ENCODE measurements at places on chromosomes 7 and 10. TPM values are rescaled to one million over a fixed set of nuclear protein-coding genes. Genes with fewer than 3 reads are reported as not detected.
A peak's percentile ranks its signal among the peaks of the same experiment; 100 is the strongest.

DNA sequence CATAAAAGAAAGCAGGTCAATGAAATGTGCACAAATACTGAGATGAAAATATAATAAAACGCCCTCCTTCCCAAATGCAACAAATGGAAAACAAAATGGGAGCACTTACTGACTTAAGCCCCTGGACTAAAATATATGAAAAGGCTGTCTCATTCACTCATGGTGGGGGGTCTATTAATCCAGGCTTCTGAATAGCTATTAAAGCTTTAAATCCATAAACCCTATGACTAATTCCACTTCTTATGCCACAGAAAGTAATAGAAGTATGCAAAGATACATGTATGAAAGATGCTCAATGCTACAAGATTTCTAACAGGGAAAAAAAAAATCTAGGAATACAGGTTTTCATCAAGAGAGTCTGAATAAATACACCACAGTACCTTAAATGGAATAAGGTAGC lies 20.5 kb downstream of the EIF3A start:
- DNase-seq: no peak
- peaks cover 36% of the 10 kb centered on the region for H3K36me3 ChIP-seq
- no peaks in the 10 kb centered on the region for H3K4me1 ChIP-seq
- no peak overlapping the region for H3K27ac ChIP-seq
- H3K4me3 ChIP-seq: no peak overlapping the region
- H3K27me3 ChIP-seq: no peaks in the 10 kb centered on the region

- DNase-seq: no peak
- H3K4me1 ChIP-seq: no peaks in the 10 kb centered on the region
- no peaks in the 10 kb centered on the region for H3K27me3 ChIP-seq
- no peak overlapping the region for H3K27ac ChIP-seq
- no peak overlapping the region for H3K4me3 ChIP-seq
Measured at GRCh38 chr7:70237831-70238575, 639.7 kb downstream of the AUTS2 start.

GRCh38 chr7:133945497-133945896 lies 181.6 kb upstream of the LRGUK start:
- H3K36me3 ChIP-seq: no peaks in the 10 kb centered on the region
- no peak overlapping the region for H3K27ac ChIP-seq
- H3K4me1 ChIP-seq: no peaks in the 10 kb centered on the region

GRCh38 chr7:44983742-44984477 lies 5.1 kb upstream of the MYO1G start:
- no peak overlapping the region for H3K4me3 ChIP-seq
- DNase-seq: no peak
- no peaks in the 10 kb centered on the region for H3K27me3 ChIP-seq

DNA sequence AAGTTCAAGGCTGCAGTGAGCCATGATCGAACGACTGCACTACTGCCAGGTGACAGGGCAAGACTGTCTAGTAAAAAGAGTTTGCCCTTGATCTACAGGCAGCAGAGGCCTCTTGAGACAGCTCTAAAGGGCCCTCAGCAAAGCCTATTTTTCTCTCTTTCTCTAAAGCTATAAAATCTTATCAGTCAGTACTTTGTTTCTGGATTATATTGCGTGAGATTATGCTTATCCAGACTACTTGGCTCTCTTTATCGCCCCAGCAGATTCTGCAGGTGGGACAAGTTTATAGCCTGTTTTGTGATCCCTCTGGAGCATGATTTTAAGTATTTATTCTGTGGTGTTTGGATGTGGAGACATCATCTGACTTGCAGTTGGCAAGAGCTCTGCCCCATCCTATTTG lies 2.7 kb downstream of the RPP38 start:
- H3K36me3 ChIP-seq: peaks cover 42% of the 10 kb centered on the region
- H3K27me3 ChIP-seq: no peaks in the 10 kb centered on the region
- peaks cover 4% of the 10 kb centered on the region for H3K4me1 ChIP-seq
- peak overlapping the region; percentile 36 for H3K27ac ChIP-seq
- DNase-seq: peak; percentile 33

DNA sequence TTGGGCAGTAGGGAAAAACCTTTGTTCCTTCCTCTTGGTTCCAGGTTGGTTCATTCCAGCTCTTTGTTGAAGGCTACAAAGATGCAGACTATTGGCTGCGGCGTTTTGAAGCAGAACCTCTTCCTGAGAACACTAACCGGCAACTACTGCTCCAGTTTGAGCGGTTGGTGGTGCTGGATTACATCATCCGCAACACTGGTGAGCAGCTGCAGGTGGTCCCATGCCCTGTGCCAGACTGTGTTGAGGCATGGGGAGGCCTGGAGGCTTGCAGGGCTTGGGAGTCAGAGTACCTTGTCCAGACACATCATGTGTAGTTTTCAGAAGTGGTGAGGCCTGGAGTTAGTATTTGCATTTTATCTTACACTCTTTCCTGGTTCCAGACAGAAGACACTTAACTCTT lies 16.3 kb downstream of the PI4K2A start:
- H3K4me1 ChIP-seq: no peaks in the 10 kb centered on the region
- H3K27me3 ChIP-seq: no peaks in the 10 kb centered on the region
- H3K36me3 ChIP-seq: peaks cover 12% of the 10 kb centered on the region
- no peak overlapping the region for H3K4me3 ChIP-seq

DNA sequence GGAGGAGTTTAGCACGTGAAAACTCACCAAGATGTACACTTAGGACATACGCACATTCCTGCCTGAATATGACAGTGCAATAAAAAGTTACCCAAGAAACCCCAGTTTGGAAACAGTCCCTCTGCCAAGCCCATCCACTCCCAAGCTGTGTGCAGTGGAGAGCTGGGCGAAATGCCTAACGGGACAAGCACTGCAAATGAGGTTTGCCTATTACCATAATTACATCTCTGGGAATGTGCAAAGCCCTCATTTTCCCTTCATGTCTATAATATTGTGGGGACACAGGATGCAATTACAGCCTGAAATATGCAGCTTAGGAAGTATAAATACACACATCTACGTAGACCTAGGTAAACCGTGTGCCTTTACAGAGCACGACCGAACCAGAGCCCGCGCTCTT lies 117.5 kb downstream of the PLXNA4 start:
- no peak overlapping the region for H3K4me3 ChIP-seq
- no peak overlapping the region for H3K27ac ChIP-seq
- no peak for DNase-seq
- H3K27me3 ChIP-seq: no peaks in the 10 kb centered on the region
- no peaks in the 10 kb centered on the region for H3K4me1 ChIP-seq

- no peak overlapping the region for H3K27ac ChIP-seq
- H3K4me3 ChIP-seq: no peak overlapping the region
- H3K36me3 ChIP-seq: no peaks in the 10 kb centered on the region
- H3K4me1 ChIP-seq: peaks cover 19% of the 10 kb centered on the region
Measured at GRCh38 chr7:35258125-35258867, 4.4 kb upstream of the TBX20 start.

- no peak overlapping the region for H3K27ac ChIP-seq
- DNase-seq: no peak
- H3K27me3 ChIP-seq: no peaks in the 10 kb centered on the region
- H3K36me3 ChIP-seq: no peaks in the 10 kb centered on the region
Measured at GRCh38 chr7:150371996-150372270, 3.3 kb downstream of the REPIN1 start.

GRCh38 chr7:104795616-104796398 lies 218.2 kb upstream of the KMT2E start:
- no peaks in the 10 kb centered on the region for H3K36me3 ChIP-seq
- no peaks in the 10 kb centered on the region for H3K4me1 ChIP-seq
- DNase-seq: no peak
- H3K4me3 ChIP-seq: no peak overlapping the region
- no peaks in the 10 kb centered on the region for H3K27me3 ChIP-seq

GRCh38 chr10:12872577-12872976 lies 128.9 kb downstream of the CCDC3 start:
- no peak overlapping the region for H3K27ac ChIP-seq
- no peak overlapping the region for H3K4me3 ChIP-seq

- H3K27me3 ChIP-seq: no peaks in the 10 kb centered on the region
- no peak overlapping the region for H3K4me3 ChIP-seq
- H3K36me3 ChIP-seq: peaks cover 13% of the 10 kb centered on the region
Measured at GRCh38 chr10:93408783-93409182, 73.4 kb downstream of the MYOF start.

GRCh38 chr7:8637322-8637721 lies 203.9 kb downstream of the NXPH1 start:
- H3K4me1 ChIP-seq: no peaks in the 10 kb centered on the region
- H3K27ac ChIP-seq: no peak overlapping the region
- H3K27me3 ChIP-seq: no peaks in the 10 kb centered on the region
- H3K4me3 ChIP-seq: no peak overlapping the region
- DNase-seq: no peak

DNA sequence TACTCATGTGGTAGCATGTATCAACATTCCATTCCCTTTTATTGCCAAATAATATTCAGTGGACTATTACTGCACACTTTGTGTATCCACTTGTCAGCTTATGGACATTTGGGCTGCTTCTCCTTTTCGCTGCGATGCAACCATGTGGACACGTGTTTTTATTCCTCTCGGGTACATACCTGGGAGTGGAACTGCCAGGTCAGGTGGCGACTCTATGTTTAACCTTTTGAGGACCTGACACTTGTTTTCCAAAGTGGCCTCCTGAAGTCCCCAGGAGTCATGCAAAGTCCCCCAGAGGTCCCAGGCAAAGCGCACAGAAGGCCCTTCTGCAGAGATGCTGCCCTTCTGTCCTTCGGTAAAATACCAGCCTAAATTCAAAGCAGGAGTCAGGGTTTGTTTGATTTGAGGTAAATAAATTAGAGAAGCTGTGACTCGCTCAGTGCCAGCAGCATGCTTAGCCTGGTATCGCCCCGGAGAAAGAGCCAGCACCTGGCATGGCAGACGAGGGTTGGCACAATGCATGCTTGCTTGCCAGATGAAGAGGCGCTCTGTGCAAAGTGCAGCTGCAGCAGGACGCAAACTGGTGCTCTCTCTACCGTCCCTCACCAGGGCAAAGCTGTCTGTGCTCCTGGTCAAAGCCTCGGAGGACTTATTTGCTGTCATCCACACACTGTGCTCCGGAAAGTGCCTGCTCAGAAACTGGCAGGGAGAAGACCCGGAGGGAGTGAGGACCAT lies 37.8 kb downstream of the HIPK2 start:
- DNase-seq: peak; percentile 62
- no peak overlapping the region for H3K4me3 ChIP-seq
- H3K27me3 ChIP-seq: no peaks in the 10 kb centered on the region
- H3K36me3 ChIP-seq: no peaks in the 10 kb centered on the region
- H3K4me1 ChIP-seq: peaks cover 17% of the 10 kb centered on the region

DNA sequence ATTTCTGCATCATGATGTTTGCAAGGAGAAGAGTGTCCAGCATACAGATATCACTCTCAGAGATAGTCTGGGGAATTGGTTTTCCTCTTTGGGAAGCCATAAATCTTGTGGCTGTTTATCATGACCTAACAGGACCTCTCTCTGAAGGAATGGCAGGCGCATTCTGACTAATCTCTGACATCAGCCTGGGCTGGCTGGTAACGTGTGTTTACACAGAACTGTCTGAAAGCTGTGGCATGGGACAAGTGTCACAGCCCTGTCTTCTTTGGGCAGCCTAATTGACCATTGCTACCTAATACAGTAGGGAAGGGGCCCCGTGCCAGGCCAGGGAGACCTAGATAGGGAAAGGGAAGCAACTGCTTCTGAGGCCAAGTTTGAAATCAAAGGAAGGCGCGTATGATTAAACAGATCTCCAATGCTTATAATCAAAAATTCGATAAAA lies 73.9 kb upstream of the CABCOCO1 start:
- no peaks in the 10 kb centered on the region for H3K4me1 ChIP-seq
- H3K36me3 ChIP-seq: no peaks in the 10 kb centered on the region
- no peak for DNase-seq
- no peak overlapping the region for H3K4me3 ChIP-seq
- no peaks in the 10 kb centered on the region for H3K27me3 ChIP-seq

DNA sequence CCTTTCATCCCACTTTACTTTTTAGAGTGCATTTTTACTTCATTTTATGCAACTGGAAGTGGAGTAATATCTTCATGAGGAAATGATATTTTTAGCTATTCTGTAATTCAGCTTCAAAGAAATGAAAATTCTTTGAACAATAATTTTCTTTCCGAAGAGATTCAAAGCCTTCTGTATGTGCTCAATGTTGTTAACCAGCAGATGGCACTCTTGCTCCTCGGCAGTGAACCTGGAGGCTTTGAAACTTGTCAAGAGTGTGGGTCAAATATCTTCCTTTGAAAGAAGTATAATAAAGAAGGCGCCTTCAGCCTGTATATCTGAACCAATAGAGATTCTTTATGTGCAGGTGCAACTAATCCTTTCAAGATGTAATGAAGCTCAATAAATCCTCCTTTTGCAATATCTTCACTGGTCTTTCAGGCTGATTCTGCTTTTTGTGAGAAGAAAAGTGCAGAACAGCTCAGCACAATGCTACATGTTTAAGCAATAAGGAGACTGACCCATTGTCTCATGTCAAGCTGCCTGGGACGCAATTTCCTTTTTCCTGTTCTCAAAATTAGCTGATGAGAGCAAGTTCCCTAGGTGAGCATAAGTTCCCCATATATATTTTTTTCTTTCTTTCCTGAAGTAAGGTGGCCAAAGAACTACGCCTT lies 258.4 kb downstream of the SEMA3A start:
- no peaks in the 10 kb centered on the region for H3K4me1 ChIP-seq
- H3K27me3 ChIP-seq: no peaks in the 10 kb centered on the region

GRCh38 chr7:28988810-28989209 lies 30.7 kb upstream of the TRIL start:
- H3K4me3 ChIP-seq: no peak overlapping the region
- no peak for DNase-seq
- H3K36me3 ChIP-seq: no peaks in the 10 kb centered on the region
- no peaks in the 10 kb centered on the region for H3K4me1 ChIP-seq

DNA sequence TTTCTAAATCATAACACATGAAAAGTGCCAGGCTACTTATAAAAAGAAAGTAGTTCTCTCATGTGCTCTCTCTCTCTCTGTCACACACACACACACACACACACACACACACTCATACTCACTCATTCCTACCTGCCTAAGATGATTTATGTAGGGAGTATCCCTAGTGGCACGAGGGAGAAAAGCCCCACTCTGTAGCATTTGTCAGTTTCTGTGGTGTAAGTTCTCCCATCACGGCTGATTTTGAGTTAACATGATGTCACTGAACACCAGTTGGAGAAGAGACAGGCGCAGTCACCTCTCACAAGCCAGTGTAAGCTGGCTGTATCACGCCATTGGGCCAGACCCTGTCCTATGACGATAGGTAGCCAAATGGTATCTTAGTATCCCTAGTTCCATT lies 395.4 kb downstream of the SFMBT2 start:
- H3K27ac ChIP-seq: no peak overlapping the region
- H3K27me3 ChIP-seq: no peaks in the 10 kb centered on the region
- H3K36me3 ChIP-seq: no peaks in the 10 kb centered on the region
- no peak for DNase-seq
- no peak overlapping the region for H3K4me3 ChIP-seq
- no peaks in the 10 kb centered on the region for H3K4me1 ChIP-seq

GRCh38 chr7:94188350-94188749 lies 184.2 kb upstream of the BET1 start:
- H3K36me3 ChIP-seq: no peaks in the 10 kb centered on the region
- H3K27ac ChIP-seq: no peak overlapping the region
- no peak overlapping the region for H3K4me3 ChIP-seq
- DNase-seq: no peak
- no peaks in the 10 kb centered on the region for H3K4me1 ChIP-seq
- no peaks in the 10 kb centered on the region for H3K27me3 ChIP-seq

GRCh38 chr7:158947627-158948026 lies 91.3 kb downstream of the DYNC2I1 start:
- no peak for DNase-seq
- H3K27me3 ChIP-seq: no peaks in the 10 kb centered on the region
- peaks cover 77% of the 10 kb centered on the region for H3K36me3 ChIP-seq

Gene ERVW-1
- not detected for polyA plus RNA-seq

Gene HDAC9
- polyA plus RNA-seq: not detected

Gene HHEX
- polyA plus RNA-seq: 8.4 TPM
